SK-N-SH (cell line): ENCODE measurements at places on chromosomes 12 and 14.

DNA sequence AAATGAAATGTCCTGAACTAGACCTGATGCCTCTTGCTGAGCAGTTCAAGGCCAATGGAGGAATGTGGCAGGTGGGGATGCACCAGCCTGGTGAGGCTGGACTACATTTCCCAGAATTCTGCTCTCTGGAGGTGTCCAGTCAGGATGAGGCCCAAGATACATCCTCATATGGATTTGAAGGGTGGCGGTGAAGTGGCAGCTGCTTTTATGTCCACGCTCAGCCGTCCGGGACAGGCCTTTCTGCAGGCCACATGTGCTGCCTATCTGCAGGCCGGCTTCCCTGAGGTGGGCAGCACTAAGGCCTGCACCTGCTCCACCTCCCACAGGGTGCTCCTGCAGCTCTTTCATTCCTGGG, 230.2 kb downstream of the BCL11B start:
- no peak for DNase-seq

- no peak for DNase-seq
Observed at GRCh38 chr14:86221755-86222154, 691.8 kb downstream of the FLRT2 start.

- DNase-seq, result no peak
Observed at GRCh38 chr14:20782280-20782890, 1.3 kb downstream of the RNASE6 start.

- no peak for DNase-seq
Observed at GRCh38 chr14:96108061-96108795, 69.1 kb downstream of the C14orf132 start.

GRCh38 chr12:116104167-116104767, 173.2 kb downstream of the MED13L start:
- DNase-seq, result no peak

DNA sequence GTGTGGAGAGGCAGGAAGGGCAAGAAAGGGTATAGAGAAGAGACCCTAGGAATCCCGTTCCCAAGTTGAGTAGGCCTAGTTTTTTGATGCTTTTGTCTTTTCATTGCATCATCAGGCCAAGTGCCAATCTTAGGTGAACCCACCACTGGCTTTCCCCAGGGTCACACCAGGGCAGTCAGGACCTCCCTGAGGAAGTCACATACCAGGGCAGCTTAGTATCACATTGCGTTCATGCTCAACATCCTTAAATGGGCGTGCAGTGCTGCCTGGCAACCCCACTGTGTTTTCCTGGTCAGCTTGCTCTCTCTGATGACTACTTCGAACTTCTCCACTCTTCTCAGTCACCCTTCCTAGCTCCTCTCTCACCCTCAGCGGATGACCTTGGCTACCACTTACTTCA, 9.0 kb downstream of the ASIC1 start:
- no peak for DNase-seq

DNA sequence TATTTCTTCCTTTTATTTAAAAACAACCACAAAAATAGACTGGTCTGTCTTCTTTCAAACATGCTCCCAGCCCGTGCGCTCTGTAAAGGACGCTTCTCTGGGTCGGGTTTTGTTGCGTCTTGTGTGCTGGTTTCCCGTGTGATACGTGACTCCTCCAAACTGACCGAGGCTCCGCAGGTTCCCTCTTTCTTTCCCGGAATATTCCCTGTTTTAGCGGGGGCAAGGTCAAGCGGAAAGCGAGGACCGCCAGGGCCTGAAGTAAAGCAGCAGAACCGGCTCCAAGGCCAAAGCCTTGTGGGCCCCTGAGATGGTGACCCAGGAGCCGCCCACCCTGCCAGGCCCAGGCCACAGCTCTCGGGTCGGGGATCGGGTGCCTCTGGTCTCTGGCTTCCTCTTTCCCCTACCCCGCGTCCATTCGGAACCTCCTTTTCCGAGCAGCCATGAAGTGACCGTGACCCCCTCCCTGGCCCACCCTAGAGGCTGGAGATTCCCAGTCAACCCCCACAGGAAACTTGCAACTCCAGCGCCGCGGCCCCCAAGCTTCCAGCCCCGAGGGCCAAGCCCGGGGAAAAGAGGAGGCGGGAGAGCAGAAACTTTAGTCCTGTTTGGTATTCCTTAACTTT, 885 bp upstream of the HOXC10 start:
- DNase-seq, result no peak

DNA sequence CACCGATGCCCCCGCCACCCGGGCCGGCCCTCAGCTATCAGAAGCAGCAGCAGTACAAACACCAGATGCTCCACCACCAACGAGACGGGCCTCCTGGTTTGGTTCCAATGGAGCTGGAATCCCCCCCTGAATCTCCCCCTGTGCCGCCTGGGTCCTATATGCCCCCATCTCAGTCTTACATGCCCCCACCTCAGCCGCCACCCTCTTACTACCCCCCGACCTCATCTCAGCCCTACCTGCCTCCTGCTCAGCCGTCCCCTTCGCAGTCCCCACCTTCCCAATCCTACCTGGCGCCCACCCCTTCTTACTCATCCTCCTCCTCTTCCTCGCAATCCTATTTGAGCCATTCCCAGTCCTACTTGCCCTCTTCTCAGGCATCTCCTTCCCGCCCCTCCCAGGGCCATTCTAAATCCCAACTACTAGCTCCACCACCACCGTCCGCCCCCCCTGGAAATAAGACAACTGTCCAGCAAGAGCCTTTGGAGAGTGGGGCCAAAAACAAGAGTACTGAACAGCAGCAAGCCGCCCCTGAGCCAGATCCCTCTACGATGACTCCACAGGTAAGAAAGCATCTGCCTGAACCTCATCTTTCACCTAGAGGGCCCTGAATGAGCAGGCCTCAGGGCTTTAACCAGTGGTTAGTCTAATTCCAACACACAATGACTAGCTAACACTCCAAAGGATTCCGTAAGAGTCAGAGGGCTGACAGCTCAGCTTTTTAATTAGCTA, 851 bp downstream of the YLPM1 start:
- DNase-seq, result peak; percentile 28

GRCh38 chr12:54277823-54278276, 2.1 kb downstream of the CBX5 start:
- DNase-seq, result no peak

GRCh38 chr14:66495218-66496098, 9.3 kb downstream of the CCDC196 start:
- DNase-seq, result peak; percentile 40

DNA sequence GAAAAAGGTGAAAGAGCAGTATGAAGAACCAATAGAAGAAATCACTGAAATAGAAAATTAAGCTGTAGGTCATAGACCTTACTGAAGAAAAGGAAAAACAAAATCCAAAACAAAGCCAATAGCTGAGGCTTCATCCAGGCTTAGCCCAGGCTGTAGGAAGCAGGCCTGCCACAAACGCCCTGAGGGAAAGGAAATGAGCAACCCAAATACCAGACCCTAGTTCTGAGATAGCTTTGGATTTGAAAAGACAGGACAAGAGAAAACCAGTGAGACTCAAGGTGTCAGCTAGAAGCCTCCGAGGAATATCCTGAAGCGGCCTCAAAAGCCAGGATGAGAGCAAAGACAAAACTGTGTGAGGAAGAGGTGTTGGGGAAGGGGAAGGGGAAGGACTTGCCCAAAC, 79.2 kb downstream of the FERMT2 start:
- DNase-seq, result peak; percentile 15

GRCh38 chr12:101761350-101761749, 22.1 kb upstream of the SYCP3 start:
- DNase-seq, result no peak

GRCh38 chr14:47277703-47278102, 397.7 kb downstream of the MDGA2 start:
- DNase-seq, result no peak

GRCh38 chr12:108642899-108643654, 9.4 kb upstream of the SELPLG start:
- DNase-seq, result no peak

DNA sequence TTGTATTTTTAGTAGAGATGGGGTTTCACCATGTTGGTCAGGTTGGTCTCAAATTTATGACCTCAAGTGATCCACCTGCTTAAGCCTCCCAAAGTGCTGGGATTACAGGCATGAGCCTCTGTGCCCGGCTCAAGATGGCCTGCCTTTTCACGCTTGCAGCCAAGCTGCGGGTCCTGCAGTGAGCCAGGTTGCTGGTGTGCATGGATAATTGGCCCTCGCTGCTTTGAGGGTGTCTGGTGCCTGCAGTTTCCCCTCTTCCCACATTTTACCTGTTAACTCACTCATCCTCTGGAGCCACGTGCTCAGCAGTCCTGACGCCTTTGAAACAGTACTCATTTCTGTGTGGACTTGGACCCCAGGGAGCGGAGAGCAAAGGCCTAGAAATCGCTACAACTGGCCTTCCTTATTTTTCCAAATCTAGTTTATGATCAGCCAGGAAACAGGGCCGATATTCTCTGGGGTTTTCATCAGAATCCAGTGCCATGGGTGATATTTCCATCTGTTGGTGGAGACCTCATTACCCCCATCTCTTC, 42.2 kb downstream of the TPCN1 start:
- DNase-seq, result no peak

DNA sequence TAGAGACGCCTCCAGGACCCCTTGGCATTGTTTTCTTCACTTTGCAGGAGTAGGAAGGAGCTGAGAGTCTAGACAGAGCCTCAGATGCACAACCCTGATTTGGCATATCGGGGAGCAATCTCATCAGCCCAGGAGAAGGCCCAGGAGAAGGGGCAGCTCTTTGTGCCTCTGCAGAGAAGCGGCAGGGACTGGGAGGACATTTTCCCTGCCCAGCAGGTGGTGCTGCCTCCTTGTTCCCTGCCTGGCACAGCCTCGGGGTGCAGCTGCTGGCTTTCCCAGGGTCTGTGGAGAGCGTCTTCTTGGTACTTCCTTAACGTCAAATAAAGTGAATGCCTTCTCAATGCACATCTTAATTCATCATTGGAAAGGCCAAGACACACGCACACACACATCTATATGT, 419.5 kb downstream of the TMEM121 start:
- no peak for DNase-seq

DNA sequence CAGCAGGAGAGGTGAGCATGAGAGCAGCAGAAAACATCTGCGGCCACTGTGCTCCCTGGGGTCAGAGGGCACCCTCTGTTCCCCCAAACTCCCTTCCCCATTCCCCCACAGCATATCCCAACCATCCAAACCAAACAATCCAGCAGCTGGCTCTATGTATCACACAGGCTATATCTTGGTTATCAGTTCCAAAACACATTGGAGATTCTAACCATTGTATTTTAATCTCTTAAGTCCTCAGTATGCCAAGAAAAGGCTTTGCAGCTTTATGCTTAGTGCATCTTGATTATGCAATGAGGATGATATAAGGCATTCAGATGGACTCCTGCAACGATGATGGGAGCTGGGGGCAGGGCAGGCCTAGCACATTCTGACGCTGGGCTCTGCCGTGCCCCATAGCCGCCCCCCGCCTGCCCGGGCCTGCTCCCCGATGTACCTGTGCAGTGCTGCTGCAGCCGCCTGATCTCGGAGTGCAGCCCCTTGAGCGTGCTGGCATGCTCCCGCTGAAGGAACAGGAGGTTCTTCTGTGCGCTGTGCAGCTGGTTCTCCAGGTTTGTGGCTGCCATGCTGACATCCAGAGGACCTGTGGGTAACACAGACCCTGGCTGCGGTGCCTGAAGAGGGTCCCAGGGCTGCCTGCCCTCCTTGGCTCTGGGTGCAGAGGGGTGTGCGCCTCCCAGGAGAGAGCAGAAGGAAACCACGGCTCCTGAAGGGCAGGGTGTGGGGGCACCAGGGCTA, 29.6 kb downstream of the CCDC92 start:
- no peak for DNase-seq

GRCh38 chr12:47794679-47795078, 21.6 kb downstream of the SLC48A1 start:
- DNase-seq, result no peak

GRCh38 chr14:77005559-77005958, 22.9 kb downstream of the IRF2BPL start:
- no peak for DNase-seq

DNA sequence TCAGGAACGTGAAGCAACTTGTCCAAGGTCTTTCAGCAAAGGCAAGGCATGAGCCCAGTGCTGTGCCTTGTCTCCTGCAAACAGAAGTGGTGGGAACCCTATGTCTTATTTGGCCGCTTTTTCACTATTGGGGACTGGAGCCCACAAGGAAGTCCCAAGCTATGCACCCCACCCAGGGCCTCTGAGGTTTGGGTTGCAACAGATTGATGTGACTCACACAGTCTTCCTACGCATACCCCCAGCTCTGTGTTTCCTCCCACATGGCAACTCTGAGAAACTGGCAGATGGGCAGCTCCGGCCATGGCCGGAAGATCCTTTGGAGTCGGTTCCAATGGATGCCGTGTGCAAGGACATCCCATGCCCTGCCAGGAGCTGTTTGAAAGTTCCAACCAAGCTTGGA, 28.3 kb upstream of the CMKLR1 start:
- DNase-seq, result no peak

DNA sequence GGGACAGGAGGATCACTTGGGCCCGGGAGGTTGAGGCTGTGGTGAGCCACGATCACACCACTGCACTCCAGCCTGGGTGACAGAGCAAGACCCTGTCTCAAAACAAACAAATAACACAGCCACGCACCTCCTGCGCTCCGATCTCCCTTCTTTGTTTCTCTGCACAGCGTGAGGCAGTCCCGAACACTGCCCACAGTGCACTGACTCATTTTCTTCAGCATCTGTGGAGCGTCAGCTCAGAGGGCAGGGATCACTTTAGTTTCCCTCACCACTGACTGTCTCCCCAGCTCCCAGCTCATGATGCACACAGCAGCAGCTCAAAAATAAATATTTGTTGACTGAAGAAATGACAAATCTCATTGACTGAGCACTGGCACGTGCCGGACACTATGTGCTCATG, 883 bp upstream of the MYL2 start:
- no peak for DNase-seq

DNA sequence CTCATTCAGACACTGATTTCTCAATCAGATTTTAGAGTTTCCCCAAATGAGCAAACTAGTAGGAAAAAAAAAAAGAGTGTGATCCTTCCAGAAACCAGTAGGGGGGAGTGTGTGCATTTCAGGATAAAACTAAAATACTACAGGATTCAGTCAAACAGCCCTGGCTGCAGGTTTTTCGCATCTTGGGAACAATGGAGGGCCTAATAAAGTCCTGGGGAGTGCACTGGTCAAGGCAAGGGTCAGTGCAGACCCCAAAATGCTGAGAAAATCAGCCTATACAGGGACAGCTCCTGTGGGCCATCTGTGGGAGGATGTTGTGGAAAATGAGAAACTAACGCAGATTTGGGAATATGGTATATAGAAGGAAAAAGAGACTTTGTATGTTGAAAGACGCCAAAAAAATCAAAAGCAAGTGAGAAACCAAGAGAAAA, 22.2 kb upstream of the ABCD4 start:
- peak; percentile 73 for DNase-seq

GRCh38 chr12:115960868-115961802, 316.4 kb downstream of the MED13L start:
- no peak for DNase-seq
